Fibroblast of villous mesenchyme (primary cell): ENCODE measurements at places on chromosomes 4 and X. TPM values are rescaled to one million over a fixed set of nuclear protein-coding genes. Genes with fewer than 3 reads are reported as not detected.
A peak's percentile ranks its signal among the peaks of the same experiment; 100 is the strongest.

- no peak for DNase-seq
Measured at GRCh38 chr4:138223231-138223910, 18.8 kb downstream of the SLC7A11 start.

DNA sequence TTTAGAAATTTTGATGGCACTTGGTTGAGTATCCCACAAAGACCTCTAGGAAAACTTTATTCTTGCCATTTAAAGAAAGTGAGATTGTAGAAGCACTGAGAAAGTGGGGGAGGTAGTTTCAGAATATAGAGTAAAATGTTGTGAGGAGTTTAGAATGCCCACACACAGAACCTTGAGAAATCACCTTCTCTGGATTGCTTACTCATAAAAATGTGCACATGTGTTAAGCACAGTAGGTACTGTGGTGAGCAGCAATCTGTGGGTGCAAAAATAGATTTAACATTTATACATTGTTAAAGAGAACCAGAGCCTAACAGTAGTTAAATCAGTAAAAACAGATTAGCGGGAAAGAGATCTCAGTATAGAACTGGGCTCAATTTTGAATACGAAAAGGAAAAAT lies 201.2 kb upstream of the NWD2 start:
- DNase-seq, result no peak

Gene XAGE2
- not detected in 2 replicates for total RNA-seq

DNA sequence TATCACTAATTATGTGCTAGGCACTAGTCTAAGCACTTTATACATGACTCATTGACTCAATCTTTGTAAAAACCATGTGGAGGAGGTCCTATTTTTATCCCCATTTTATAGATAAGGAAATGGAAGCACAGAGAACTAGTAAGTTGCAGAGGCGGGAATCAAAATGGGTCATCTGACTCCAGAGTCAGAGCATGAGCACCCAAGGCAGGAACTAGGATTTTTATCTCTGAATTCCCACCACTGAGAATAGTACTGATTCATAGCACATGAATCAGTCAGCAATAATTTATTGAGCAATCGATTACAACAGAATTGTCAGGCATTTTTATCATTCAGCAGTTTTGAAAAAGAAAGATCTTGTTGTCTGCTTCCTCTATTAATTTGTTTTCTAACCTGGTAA lies 19.3 kb downstream of the SCARB2 start:
- peak; percentile 97 for DNase-seq

Gene GAGE1
- total RNA-seq, result not detected in 2 replicates

Gene TMSB15A
- total RNA-seq, result 1.7 and 3.9 TPM in 2 replicates

Gene LEF1
- total RNA-seq, result under 0.01 and 1.6 TPM in 2 replicates

Gene SMAD1
- 33.2 and 33.8 TPM in 2 replicates for total RNA-seq

Gene DKK2
- total RNA-seq, result under 0.01 and 0.43 TPM in 2 replicates

Gene ZCCHC18
- 0.43 and 0.64 TPM in 2 replicates for total RNA-seq

GRCh38 chrX:68985135-68985755 lies 156.4 kb downstream of the EFNB1 start:
- no peak for DNase-seq

- DNase-seq, result peak; percentile 81
Measured at GRCh38 chr4:141636082-141636770, at the start of gene IL15. TSS of gene IL15 (plus strand) at chr4:141636583. CDS start at chr4:141719465, 82,882 bp downstream.

DNA sequence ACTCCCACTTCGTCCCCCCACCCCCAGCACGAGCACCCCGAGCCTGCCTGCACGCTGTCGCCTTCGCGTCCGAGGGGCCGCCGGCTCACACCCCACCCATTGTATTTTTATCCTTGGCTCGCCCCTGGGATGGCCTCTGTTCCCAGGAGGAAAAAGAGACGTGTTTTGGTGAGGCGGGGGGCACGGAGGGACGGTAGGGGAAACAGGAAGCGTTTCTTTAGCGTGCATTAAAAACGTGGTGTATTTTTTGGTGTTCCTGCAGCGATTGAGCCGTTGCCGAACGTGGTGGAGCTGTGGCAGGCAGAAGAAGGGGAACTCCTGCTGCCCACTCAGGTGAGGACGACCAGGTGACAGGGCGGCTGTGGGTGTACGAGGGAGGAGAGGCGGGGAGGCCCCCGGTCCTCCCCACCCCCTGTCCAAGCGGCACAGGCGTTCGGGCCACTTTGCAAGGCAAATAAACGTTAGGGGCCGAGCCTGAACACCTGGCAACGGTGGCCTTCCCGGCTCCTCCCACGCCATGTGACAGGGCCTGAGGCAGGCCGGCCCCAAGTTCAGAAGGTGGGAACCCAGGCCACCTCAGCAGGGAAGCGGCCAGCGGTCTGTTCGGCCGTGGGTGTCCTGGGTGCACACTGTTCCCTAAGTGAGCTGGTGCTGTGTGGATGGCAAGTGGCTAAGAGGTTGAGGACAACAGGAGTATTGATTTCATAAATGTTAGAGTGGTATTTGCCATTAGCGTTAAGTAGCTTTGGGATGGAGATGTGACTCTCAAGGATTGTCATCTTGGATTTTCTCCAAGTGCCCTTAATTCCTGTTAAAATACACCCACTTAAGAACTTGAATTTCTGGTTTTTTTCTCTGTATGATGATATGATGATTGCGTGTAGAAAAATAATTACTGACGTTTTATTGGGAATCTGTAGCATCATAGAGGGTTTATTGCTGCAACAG lies 1.1 kb downstream of the TMEM131L start:
- DNase-seq, result no peak

- no peak for DNase-seq
Measured at GRCh38 chr4:68951806-68952585, 392 bp upstream of the UGT2A3 start.

GRCh38 chr4:20084488-20084887 lies 167.2 kb upstream of the SLIT2 start:
- no peak for DNase-seq

- DNase-seq, result no peak
Measured at GRCh38 chr4:75142382-75142781, 209.5 kb downstream of the PARM1 start.

DNA sequence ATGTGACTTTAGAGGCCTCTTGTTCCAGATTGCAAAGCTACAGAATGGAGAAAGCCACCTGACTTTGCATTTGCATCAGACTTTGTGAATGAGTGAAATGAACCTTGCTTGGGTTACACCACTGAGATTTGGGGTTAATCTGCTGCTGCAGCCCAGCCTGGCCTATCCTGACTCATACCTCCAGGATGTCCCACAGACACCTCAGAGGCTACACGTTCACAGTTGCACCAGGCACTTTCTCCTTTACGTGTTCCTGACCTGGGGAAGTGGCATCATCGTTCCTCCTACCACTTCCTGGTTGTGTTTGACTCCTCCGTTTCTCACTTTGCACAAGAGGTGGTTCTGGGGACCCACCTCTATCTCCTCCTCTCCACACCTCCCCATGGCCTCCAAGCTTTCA lies 9.2 kb upstream of the SORCS2 start:
- DNase-seq, result no peak

DNA sequence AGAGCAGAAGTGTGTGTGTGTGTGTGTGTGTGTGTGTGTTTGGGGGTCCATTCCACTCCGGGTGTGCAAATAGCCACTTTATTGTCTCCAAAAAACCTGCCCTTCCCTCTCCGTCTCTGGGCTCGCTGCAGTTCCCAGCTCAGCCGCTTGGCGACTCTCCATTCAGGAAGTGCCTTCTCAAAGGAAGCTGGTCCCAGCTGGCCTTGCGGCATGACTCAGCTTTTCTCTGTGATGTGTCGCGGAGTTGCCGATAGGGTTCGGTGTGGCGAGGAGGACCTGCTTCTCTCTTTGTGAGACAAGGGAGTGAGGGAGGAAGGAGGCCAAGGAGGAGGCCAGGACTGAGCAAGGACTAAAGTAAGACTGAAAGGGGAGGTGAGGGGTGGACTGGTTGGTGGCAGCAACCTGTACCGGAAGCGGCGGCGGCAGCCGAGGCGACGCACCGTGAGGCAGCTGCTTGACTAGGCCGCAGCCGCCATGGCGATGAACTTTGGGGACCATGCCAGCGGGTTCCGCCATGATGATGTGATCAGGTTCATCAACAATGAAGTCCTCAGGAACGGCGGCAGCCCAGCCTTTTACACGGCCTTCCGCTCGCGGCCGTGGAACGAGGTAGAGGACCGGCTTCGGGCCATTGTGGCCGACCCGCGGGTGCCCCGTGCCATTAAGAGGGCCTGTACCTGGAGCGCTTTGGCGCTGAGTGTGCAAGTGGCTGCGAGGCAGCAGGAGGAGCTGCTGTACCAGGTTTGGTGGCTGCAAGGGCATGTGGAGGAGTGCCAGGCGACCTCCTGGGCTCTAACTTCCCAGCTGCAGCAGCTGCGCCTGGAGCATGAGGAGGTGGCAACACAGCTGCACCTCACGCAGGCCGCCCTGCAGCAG lies at the start of gene TEX13C:
Gene TEX13C (plus strand): TSS at position 226 of the 876 bp plus-strand sequence. CDS start 249 bp downstream, at position 475.
- DNase-seq, result no peak
